Central memory CD4-positive, alpha-beta T cell (primary cell): ENCODE measurements at places on chromosomes 2 and 18.

GRCh38 chr2:157808421-157808820, 67.7 kb downstream of the ACVR1 start:
- no peak for DNase-seq

DNA sequence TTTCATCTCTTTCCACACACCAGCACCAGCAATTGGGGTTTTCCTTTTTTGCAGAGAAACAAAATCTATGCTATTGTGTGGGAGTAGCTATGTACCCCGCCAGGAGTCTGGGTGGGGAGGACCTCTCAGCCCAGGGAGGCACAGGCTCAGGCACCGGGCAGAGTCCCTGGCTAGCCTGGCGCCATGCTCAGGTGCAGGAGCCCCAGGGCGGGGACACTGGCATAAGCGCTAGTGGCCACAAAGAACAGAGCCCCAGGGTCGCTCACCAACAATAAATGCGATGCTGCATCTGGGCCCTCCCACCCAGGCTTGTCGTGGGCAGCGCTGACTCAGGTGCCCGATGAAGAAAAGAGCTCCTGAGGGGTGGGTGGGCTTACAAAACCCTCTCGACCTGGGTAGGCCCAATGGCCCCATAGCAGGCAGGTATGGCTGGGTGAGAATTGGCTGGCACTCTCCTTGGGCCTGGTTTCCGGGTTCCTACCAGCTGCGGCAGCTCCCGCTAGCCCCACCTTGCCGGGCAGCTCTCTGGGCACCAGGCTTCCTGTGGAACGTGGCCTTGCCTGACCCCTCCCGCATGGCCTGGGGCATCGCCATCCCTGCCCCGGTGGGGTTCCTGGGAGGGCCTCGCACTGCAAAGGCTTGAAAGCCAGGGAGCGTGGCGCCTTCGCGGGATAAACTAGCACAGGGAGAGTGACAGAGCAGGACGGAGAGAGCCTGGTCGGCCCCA, 31.8 kb upstream of the COL6A3 start:
- no peak for DNase-seq

GRCh38 chr18:3074087-3074486, 61.1 kb upstream of the LPIN2 start:
- DNase-seq: no peak

DNA sequence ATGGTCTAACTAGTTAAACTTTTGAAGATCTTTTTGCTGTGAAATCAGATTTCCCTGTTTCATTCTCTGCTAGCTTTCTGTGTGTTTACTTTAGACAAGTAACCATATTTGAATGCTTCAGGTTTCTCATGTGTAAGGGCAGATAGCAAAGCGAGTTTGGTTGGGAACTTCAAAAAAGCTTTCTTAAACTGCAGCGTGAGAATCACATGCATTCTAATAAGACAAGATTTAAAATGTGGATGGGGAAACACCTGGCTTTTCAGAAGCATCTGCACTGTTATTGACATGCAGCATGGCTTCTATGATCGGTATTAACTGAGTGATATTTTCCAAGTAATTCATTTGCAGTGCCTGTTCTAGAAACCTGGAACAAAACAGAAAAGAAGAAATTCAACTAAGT, 119.3 kb downstream of the ABCA12 start:
- no peak for DNase-seq

DNA sequence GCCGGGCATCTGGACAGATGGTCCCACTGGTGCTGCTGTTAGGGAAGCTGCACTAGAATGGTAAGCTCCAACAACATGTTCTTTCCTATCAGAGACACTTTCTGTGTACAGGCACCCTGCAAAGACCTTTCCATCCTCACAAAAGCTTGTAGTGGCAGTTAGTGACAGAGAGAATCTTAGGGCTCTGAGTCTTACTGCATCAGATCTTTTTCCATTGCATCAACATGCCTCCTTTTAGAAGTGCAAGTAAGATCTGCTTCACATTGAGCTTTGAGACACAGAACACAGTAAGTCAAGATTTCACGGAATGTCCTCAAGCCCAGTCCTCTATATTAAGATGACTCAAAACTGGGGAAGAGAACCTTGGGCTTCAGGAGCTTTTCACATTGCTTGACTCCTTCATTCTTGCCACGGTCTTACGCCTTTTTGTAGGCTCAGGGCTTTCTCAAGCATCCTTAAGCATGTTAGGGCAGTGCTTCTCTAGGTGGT, 52.6 kb downstream of the ARL4C start:
- DNase-seq: no peak

- no peak for DNase-seq
These were observed 190.3 kb downstream of the RBM43 start for GRCh38 chr2:151071382-151071781.

DNA sequence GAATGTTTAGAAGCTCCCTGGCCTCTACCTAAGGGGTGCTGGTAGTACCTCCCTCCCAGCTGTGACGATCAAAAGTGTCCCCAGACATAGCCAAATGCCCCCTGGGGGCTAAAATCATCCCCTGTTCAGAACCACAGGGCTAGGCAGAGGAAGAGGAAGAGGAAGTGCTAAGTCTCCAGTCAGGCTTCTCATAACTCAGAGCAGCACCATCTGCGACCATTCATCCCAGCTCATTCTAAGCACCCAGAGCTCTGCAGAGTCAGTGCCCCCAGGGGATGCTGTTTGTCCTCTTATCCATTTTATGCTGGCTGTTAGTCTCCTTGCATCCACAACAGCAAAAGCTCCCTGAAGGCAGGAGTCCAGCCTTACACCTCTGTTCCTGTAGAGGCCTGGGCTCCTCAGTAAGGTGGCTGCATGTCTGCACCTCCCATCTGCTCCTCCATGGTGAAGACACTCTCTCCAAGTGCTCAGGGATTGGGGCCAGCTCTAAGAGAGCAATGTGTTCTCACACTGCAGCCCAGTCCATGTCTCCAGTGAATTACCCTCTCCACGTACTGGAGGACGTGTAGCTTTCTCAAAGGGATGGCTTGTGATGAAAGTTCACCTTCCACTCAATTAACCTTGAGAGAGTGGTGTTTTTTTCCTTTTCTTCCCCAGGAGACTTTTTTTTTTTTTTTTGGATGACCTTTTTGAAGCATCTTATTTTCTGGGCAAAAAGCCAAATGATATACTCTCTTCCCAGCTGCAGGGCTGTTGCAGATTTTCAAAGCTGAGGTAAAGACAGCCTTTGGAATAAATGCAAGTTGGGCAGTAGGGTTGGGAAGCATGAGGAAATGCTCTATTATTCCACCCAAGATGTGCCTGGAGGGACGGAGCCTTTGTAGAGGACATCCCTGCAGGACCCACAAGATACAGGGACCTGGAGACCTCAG, 158.9 kb upstream of the SLC14A2 start:
- DNase-seq: no peak

DNA sequence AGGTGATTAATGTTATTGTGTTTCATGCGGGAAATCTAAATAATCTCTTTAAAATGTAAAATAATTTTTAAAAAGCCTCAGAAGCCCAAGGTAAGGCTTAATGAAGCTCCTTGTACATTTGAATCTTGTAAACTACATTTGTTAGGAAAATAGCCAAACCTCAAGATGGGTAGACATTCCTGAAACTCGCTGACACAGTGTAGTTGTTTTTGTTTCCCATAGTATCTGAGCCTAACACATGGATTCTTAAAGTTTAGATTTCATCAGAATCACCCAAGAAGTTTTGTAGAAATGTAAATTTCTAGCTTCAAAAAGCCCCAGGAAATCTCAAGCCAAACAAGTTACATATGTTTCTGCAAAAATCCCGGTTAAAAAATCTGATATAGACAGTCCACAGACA, 1221.1 kb upstream of the ACVR2A start:
- DNase-seq: no peak

DNA sequence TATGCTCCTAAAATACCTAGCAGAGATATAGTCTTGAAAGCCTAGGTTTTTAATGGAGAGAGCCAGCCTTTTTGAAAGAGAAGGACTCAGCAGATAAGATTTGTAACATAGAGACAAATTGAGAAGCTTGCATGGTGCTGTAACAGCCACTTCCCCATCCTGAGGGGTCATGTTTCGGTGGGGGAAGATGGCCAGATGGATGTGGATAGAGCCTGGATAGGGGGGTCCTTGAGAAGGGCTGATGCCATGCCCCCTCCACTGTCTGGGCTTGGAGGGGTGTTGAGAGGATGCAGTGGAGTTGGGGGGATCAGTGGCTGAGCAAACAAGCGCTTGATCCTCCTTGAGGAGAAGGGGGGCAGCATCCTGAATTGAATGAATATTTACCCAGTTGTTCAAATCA, 178.0 kb upstream of the HS6ST1 start:
- DNase-seq: no peak

DNA sequence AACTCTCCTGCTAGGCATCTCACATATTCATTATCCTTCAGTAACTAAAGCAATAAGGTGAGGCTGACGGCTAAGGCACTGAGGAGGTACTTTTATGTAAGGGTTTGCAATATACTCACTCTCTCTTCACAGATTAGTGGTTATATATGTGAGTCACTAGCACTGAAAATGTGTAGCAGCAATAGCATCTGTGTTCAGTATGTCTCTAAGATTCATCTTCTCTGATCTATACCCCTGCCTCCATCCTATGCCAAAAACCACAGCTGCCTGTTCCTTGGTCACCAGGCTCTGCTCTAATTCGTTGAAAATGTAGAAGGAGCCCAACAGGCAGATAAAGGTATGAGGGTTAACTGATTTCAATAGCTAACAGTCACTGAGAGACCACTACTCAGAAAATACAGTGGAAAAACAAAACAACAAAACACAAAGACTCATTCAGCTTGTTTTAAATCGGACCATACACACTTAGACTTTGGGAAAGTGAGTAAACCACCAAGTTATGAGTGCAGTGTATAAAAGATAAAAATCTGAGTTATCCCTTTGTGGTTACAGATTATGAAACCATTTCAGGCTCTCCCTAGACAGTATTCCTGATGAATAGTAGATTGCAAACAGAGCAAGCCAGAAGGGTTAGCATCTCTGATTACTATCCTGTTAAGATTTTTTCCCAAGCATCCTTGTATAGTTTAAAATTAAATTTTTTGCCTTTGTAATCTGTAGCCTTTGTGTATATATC, 75.3 kb upstream of the CYP26B1 start:
- DNase-seq: no peak

- no peak for DNase-seq
These were observed 282.2 kb downstream of the CDH2 start for GRCh38 chr18:27894746-27895145.

DNA sequence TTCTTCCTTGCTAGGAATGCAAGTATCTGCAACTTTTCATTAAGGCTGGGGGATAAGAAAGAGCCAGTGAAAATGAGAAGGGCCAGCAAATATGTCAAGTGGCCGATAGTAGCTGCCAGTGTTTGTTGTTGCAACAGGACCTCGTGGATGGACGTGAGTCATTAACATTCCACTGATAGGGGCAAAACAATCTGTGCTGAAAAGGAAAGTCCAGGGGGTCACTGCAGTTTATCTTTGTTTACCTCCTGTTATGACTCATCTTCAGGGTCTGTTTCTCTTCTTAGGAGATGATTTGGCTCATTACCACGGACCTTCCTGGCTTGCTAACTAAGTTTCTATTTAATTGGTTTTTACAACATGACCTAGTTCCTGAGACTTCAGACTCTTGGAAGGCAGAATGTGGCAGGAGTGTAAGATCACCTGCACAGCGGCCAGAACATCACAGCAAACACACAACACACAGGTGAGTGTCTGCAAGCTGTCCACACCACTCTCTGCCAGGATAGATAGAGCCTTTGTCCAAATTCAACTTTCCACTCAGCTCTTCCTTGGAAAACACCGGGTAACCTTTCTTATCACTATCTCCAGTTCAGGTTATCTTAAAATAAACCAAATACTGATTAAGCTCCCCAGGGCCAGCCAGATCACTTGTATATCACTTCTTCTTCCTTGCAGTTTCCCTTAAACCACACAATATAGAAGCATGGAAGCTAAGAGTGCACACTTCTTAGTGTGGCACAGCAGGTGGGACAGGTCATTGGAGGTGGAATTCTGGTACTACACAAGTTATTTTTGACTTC, 157.5 kb upstream of the LMAN1 start:
- no peak for DNase-seq

GRCh38 chr2:176501617-176502016, 232.4 kb downstream of the MTX2 start:
- DNase-seq: no peak

DNA sequence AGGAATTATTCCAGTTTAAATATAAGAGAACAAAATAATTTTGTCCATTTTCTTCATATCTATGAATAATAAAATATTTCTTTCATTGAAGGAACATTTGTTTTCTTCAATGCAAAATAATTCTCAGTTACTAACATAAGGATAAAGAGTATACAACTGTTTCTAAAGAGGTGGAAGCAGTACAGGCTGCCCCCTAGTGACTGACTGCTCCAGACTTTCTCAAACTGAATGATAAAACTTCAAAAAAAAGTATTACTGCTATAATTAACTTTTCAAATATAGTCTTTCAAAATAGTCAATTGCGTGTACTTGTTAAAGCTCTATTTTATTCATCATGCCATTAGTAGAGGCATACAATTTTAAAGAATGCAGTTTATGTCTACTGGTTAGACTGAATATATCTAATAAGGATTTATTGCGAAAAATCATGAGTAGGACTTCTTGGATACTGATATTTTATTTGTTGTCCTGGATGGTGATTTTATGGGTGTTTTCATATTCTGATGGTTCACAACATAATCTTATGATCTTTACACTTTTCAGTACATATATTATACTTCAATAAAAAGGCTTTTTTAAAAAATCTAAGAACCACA, 100.1 kb downstream of the WDPCP start:
- no peak for DNase-seq

GRCh38 chr2:126496493-126496892, 159.5 kb upstream of the GYPC start:
- DNase-seq: no peak

GRCh38 chr2:33090553-33091134, 143.9 kb downstream of the LTBP1 start:
- no peak for DNase-seq

- no peak for DNase-seq
These were observed 74.0 kb downstream of the CERS6 start for GRCh38 chr2:168529900-168530561.

- DNase-seq: peak; percentile 12
These were observed 76.4 kb upstream of the TTC39C start for GRCh38 chr18:23938043-23938756.

DNA sequence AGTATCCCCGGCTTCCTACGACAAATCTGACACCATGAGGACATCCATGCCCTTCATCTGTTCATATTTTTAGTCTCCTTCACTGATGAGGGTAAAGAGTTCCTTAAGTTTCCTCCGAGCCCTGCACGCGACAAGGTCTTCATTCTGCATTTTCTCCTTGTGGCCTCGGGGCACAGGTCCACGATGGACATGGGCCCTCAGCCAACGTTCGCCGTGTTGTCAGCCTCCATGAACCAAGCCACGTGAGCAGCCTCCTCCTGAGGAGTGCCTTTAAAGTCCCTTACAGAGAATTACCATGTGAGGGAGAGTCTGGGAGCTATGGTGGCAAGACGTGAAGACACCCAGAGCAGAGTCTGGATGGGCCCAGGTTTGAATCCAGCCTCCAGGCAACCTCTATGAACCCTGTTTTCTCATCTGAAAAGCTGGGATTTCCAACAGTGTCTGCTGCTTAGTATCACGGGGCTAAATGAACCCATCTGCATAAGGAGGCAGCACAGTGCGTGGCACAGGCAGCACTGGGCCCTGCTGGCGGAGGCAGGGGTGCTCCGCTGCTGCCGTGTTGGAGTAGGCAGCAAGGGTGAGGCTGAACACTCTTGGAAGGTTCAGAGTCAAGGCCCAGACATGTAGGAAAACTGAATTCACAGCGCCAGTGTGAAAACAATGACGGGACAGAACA, 54.1 kb downstream of the EIPR1 start:
- no peak for DNase-seq
